ENCODE measurements at places on chromosomes 3 and 15.

GRCh38 chr3:52712291-52713212 is 6.6 kb downstream of the SPCS1 start:
- DNase-seq: no peak

DNA sequence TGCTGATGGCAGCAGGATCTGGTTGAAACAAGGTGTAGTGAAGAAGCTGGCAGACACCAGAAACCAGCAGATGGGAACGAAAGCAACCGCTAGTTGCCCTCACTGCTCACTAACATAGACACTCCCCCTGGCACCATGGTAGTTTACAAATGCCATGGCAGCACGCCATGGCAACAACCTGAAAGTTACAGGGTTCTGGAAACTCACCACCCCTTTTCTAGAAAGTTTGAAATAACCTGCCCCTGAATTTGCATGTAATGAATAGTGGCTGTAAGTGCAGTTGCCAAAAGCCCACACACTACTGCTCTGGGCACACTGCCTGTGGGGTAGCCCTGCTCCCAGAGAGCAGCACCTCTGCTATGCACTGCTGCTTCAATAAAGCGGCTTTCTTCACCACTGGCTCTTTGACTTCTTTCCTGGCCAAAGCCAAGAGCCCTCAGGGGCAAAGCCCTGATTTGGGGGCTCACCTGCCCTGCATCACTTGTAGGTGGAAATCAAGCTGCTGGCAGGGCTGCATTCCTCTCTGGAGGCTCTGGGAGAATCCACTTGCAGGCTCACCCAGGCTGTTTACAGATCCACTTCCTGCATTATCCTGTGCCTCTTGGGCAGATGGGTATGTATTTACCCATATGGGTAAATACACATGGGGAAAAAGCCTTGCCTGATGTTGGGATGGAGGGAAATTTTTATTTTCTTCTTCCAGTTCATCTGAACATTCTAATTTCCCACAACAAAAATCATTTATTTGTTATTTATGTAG is 2.0 kb upstream of the GP9 start:
- DNase-seq: peak; percentile 7

- DNase-seq: no peak
These were observed 81.0 kb downstream of the ASB7 start for GRCh38 chr15:100683434-100683833.

DNA sequence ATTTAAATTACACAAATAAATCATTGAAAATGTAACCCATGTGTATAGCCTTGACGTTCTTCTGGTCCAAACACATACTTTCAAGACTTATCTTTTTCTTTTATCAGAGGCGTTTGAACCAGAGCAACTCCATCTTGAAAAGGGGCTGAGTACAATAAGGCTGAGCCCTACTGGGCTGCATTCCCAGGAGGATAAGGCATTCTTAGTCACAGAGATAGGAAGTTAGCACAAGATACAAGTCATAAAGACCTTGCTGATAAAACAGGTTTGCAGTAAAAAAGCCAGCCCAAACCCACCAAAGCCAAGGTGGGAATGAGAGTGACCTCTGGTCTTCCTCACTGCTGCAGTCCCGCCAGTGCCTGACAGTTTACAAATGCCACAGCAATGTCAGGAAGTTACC is 101.0 kb upstream of the IGSF10 start:
- DNase-seq: no peak

DNA sequence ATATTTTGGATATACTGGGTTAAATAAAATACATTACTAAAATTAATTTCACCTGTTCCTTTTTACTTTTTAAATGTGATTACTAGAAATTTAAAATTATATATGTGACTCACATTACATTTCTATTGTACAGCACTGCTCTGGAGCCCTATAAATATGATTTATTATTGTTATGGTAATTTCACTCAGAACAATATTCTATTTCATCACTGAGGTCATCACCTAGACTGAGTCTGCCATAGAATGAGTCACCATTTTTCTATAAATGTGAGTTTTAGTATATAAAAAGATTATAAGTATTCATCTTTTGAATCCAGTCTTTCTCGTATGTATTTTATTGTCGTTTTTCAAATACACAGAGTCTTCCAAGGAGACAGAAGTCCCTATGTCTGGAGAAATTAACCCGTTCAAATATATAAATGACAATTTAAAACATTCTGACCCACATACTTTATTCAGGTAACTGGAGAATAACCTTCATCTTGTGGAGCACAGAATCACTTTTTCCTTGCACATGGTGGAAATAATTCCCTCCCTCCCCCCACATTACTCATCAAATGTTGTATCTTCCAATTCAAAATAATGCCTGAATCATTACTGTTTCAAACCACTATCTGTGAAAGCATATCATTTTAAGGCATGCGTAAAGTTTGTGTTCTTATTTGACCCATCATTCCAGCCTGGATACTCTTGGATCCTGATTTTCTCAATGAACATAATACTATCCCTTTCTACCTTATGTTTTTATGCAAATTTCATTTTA is 30.0 kb downstream of the CHST14 start:
- DNase-seq: no peak

GRCh38 chr3:153379516-153379915 is 217.5 kb downstream of the RAP2B start:
- DNase-seq: no peak

GRCh38 chr3:58623478-58623877 is 43.1 kb downstream of the FAM3D start:
- no peak for DNase-seq

DNA sequence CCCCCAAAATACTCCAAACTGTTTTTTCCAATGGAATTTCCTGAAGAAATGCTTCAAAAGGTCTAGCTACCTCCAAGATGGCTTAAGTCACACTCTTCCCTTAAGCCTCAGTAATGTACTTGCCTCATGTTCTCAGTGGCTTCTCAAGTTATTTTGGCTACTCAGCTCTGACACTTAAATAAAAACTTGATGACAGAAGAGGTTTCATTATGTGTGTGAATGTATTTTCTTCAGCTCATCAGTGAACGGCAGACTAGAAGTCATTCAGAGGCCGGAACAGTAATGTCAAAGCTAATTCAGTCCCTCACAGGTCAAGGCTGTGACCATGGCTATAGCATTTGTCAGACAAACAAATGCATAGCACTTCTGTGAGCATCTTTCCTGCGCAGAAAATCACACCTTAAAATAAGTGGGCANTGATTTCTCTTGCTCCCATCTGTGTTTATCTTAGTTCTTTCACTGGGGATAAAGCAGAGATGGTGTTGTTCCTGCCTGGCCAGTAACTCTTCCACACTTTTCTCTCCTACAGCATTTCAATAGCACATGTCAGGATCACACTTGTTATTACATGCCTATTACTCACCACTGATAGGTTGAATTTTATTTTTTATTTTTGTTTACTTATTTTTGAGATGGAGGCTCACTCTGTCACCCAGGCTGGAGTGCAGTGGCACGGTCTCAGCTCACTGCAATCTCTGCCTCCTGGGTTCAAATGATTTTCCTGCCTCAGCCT is 68.5 kb upstream of the PLCL2 start:
- no peak for DNase-seq

- no peak for DNase-seq
These were observed 68.2 kb downstream of the EFCAB12 start for GRCh38 chr3:129360171-129360611.

- no peak for DNase-seq
These were observed 42.2 kb upstream of the PPARG start for GRCh38 chr3:12246497-12247163.

GRCh38 chr3:184186184-184186901 is at the start of gene ABCF3:
ABCF3 (plus strand) TSS chr3:184186199; CDS start chr3:184186208, 9 bp downstream.
- peak; percentile 37 for DNase-seq

- no peak for DNase-seq
These were observed 167.3 kb upstream of the NANOGP8 start for GRCh38 chr15:35252351-35252865.

DNA sequence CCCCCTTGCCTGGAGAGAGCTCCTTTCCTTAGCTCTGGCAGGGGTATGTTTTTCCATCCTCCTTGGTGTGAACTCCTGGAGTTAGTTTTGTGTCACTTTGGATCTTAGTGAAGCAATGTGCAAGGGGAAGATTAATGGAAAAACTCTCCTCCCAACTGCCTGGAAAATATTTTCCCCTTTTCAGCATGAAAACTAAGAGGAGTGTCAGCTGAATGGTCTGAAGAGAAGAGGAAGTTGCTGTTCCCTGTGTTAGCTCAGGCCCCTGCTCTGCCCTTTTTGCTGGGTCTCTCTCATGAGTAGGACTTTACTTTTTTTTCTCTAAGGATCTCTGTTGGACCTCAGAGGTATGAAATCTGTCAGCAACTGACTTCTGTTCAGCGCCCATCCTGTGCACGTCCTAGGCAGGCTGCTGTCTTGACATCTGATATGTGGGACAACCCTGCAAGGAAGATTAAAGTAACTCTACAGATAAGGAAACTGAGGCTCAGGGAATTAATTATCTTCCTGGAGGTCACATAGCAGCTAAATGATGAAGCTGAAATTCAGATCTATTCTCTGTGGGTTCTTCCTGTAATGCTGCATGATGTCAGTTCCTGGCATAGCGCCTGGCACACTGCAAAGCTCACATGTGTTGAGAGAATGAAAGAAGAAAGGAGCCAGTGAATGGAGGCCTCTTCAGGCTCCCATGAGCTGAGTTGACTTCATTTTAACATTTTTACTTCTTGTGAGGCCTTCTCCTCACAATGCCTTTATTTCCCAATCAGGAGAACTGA is 109.7 kb upstream of the GALNT15 start:
- DNase-seq: no peak

DNA sequence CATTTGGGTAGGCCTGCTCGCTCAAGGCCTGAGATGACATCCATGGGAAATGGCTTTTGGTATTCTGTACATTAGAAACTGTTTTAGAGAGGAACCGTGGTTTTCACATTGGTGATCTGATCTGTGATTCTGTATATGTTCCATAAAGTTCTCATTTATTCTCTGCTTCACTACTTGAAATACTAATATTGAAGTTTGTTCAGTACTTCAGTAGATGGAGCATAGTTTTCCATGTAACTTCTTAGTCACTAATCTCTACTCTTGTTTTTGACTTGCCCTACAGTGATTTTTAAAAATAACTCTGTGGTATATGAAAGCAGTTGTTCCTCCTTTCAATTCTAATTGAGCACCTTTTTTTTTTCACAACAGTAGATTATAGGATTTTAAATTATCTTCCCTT is 66.5 kb downstream of the MBNL1 start:
- no peak for DNase-seq

DNA sequence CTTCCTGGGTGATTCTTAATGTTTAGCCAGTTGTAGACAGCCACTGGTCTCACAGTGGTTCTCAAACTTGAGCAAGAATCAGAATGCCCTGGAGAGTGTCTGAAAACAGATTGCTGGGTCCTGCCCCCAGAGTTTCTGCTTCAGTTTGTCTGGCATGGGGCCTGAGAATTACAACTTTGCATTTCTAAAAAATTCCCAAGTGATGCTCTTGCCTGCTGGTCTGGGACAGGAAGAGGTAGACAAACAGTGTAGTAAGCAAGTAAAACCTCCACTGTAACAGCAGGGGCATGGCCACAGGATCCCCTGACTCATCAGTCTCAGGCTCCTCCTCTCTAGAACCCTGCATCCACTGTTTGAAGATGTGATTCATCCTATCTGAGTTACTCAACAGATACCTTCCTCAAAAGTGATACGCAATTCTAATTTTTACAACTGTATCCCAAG is 36.5 kb downstream of the DZIP1L start:
- no peak for DNase-seq

DNA sequence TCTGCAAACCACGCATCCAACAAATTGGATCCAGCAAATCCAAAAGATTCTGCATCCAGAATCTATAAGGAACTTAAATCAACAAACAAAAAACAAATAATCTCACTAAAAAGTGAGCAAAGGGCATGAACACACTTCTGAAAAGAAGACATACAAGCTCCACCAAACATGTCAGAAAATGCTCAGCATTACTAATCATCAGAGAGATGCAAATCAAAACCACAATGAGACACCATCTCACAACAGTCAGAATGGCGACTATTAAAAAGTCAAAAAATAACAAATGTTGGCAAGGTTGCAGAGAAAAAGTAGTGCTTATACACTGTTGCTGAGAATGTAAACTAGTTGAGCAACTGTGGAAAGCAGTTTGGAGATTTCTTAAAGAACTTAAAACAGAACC is 21.6 kb upstream of the SLC25A36 start:
- DNase-seq: no peak

GRCh38 chr3:60980342-60980692 is 270.9 kb downstream of the FHIT start:
- no peak for DNase-seq

DNA sequence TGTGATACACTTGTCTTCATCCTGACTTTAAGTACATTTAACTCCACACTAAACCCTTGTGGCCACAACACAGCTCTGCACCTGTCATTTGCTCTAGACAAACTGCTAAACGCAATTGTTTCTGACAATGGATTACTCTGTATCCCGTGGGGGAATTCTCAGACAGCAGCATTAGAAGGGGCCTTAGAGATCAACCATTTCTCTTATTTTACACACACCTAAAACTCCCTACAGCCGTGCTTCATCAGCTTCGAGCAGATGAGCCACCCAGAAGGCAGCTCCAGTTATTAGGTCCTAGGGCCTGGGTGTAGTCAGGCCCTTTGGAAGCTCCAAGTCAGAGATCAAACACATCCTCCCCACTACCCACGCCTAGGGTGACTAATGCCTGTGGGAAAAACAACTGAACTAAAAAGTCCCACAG is 1.3 kb upstream of the IL12A start:
- no peak for DNase-seq

DNA sequence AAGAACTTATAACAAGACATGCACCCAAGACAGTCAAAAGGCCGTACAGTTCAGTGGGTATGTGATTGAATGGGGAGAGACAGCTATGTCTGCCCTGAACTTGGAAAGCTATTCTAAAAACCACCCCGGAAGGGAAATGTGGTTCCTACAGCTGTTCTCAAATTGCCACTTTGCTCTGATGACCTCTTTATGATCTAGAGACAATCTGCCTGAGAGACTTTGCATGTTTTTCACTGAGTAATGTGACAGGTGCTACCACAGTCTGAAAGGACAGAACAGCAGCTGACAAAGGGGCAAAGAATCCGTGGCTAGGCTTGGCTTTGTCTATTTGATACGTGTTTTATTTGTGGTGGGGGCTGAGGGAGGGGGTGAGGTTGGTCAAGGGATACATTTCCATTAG is 148.3 kb upstream of the NPHP3 start:
- DNase-seq: peak; percentile 83

- no peak for DNase-seq
These were observed 56.9 kb downstream of the KLHL6 start for GRCh38 chr3:183498634-183499033.

DNA sequence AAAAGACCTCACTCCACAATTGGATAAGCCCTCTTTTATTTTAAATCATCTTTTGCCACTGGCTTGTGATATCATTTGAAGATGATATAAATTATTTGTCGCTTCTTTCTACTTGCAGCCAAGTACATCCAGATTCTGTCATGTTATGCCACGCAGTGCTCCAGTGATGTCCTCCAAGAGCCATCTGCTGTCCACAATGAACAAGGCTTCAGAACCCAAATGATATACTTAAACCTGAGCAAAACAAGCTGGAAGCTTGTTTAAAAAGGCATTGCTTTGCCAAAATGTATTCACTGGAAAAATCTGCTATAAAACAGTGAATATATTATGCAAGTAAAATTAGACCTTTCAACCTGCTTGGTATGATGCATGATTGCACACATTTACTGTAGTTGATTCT is 58.8 kb upstream of the ARL6 start:
- no peak for DNase-seq
